ENCODE measurements at places on chromosomes 16 and 17.

- peak; percentile 81 for DNase-seq
Measured at GRCh38 chr17:27489045-27489715, 32.9 kb downstream of the KSR1 start.

DNA sequence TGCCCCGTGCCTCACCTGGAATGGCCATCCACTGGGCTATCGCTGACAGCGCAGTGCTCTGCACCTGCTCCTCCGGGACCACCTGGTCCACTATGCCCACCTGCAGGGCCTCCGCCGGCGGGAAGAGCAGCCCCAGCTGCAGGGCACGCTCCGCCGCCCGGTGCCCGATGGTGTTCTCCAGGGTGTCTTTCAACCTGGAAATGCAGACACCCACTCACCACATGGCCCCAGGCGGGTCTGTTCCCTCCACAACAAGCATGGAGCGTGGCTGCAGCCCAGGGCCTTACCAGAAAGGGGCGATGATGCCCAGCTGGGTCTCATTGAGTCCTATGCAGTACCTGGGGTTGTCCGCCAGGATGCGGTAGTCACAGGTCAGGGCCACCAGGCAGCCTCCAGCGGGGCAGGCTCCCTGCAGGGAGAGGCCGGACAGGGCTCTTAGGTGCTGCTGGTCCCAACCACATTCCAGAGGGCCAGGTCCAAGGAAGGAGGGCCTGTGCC is 6.8 kb downstream of the DNASE1L2 start:
- DNase-seq = no peak

GRCh38 chr16:9484881-9485280 is 393.4 kb downstream of the HAPSTR1 start:
- DNase-seq = no peak

GRCh38 chr16:77825196-77825595 is 36.8 kb downstream of the VAT1L start:
- no peak for DNase-seq

DNA sequence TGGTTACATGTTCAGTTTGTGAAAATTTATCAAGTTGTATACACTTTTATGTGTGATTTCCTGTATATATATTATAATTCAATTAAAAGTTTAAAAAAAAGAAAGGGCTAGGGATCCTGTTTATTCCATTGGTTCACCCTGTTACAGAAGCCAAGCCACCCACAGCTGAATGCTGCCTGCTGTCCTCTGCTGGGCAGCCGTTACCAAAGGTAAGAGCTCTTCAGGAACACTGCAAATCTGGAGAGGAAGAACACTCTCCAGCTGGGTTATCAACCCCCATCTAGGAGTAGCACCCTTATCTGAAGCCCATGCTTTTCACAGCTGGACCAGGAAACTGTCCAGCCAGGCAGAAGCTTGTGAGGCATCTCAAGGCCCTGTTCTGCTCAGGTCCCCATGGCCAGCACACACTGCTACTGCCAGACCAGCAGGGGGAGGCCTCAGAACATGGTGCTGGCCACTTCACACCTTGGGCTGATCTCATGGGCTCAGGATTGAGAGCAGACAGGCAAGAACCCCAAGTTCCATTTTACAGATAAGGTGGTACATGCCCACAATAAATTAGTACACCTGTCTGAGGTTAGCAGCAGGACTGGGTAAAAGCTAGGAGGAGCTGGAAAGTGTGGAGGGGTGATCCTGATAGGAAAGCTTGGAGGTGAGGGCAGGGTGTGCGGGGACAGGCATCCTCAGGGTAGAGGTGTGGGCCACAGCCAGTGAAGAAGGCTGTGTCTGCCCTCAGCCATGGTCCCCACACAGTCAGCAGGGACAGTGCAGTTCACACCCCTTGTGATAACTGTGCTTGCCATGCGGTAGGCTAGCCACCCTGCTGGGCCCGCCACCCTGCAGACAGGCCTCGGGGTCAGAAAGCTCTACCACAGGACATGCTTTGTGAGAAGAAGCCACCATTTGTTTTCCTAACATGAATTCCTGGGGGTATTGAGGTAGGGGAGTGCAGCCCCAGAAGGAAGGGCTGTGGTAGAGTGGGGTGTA is 54.3 kb upstream of the SREBF1 start:
- peak; percentile 81 for DNase-seq

- peak; percentile 39 for DNase-seq
Measured at GRCh38 chr17:18950944-18951905, 740 bp upstream of the SLC5A10 start.

All from spleen (tissue), 13 donors.